A549 treated with CpdA at 1 μM for 4 hours (cell line): ENCODE measurements at places on chromosomes 2 and 18. TPM values are rescaled to one million over a fixed set of nuclear protein-coding genes. Genes with fewer than 3 reads are reported as not detected.

The NPHP1 gene
- 8.0 to 10.3 TPM (median 8.9 TPM) in 5 replicates for total RNA-seq

The ARMC9 gene
- 13.4 to 19.0 TPM (median 16.4 TPM) in 5 replicates for total RNA-seq

The ATP6V1C2 gene
- 0.26 to 1.2 TPM (median 0.49 TPM) in 5 replicates for total RNA-seq

The NGEF gene
- total RNA-seq = 14.6 to 20.9 TPM (median 19.1 TPM) in 5 replicates

The KCNS3 gene
- total RNA-seq = 1.1 to 1.3 TPM (median 1.2 TPM) in 5 replicates
